ENCODE measurements at places on chromosomes 7 and 10. TPM values are rescaled to one million over a fixed set of nuclear protein-coding genes. Genes with fewer than 3 reads are reported as not detected.

DNA sequence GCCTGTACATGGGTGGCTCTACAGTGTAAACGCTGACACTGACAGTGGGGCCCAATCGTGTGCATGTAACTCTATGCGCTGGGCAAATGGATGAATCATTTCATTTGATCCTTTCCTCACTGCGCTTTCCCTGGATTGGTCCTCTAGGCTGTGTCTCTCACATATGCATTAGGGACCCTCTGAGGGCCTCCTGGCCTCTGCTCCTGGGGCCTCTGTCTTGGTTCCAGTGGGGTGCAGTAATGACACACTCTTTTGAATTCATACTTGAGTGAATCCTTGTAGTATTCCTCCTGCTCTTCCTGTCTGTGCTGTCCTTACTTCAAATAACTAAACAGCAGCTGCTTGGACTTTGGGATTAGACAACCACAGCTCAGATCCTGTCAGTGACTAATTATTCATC, 176.5 kb upstream of the ADO start:
- no peaks in the 10 kb centered on the region for H3K36me3 ChIP-seq
- no peaks in the 10 kb centered on the region for H3K4me1 ChIP-seq
- no peak overlapping the region for H3K27ac ChIP-seq
- no peak overlapping the region for H3K4me3 ChIP-seq
- no peaks in the 10 kb centered on the region for H3K27me3 ChIP-seq
- DNase-seq = no peak

DNA sequence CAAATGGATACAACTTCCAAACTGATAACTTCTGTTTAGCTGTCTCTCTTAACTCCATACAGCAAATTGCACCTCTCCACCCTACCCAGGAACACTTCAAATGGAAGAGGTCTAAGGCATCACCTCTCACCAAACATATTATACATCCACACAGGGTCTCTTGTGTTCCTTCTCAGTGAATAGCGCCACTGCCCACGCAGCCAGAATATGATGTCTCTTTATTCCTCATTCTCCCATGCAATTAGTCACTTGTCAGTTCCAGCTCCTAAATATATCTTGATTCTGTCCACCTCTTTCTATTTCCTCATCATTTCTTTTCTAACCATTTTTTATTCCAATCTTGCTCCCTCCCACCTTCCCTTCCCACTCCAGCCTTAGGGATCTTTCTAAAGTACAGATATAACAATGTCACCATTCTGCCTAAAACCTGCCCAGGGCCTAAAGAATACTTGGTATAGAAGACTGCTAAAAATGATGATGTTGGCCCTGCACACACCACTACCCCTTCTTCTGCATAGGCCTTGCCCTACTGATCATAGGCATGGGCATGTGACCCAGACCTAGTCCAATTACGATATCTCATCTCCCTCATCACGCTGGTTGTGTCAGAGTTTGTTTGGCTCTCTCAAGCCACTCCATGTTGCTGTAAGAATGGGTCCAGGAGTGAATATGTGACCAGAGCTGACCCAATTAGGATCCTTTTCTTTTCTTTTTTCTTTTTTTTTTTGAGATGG, 5.7 kb upstream of the TSPAN14 start:
- no peak overlapping the region for H3K4me3 ChIP-seq
- DNase-seq = no peak

DNA sequence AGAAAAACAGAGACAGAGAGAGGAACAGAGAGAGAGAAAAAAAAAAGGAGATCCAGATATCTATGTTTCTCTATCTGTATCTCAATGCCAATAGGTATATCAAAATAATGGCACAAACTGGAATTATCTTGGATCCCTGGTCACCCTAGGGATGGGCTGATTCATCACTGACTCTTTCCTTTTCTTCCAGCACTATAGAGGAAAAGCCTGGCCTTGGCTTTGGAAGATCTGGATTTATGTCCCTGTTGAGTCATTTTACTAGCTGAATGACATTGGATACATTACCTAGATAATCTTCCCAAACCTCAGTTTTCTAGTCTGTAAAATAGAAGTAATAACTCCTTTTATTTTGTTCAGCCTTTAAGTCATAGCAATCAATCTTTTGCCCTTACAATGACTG, 152.8 kb upstream of the GDF10 start:
- H3K4me3 ChIP-seq = no peak overlapping the region
- H3K36me3 ChIP-seq = no peaks in the 10 kb centered on the region
- no peaks in the 10 kb centered on the region for H3K4me1 ChIP-seq
- no peak overlapping the region for H3K27ac ChIP-seq
- no peaks in the 10 kb centered on the region for H3K27me3 ChIP-seq

DNA sequence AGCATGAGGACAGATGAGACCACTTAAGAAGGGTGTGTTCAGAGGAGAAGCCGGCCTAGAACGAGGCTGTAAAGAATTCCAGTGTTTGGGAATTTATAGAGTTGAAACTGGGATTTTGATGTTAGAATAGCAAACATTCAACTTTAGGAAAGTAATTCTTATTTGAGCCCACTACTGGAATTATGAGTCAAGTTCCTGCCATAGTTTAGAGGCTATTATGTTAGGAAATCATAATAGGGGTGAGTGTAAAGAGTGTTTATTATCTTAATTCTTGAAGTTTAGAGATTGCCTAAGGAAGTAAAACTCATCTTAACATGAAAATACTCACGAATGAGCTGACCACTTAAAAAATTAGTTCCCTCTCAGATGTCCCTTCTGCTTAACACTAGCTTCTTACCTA, 2.1 kb downstream of the CBLL1 start:
- H3K4me1 ChIP-seq = peaks cover 23% of the 10 kb centered on the region
- H3K27ac ChIP-seq = no peak overlapping the region
- H3K36me3 ChIP-seq = peaks cover 25% of the 10 kb centered on the region
- DNase-seq = no peak
- no peaks in the 10 kb centered on the region for H3K27me3 ChIP-seq

The EDRF1 gene
- total RNA-seq = 37.8 TPM

The PRSS37 gene
- total RNA-seq = not detected

The ZCCHC24 gene
- total RNA-seq = 17.9 TPM

DNA sequence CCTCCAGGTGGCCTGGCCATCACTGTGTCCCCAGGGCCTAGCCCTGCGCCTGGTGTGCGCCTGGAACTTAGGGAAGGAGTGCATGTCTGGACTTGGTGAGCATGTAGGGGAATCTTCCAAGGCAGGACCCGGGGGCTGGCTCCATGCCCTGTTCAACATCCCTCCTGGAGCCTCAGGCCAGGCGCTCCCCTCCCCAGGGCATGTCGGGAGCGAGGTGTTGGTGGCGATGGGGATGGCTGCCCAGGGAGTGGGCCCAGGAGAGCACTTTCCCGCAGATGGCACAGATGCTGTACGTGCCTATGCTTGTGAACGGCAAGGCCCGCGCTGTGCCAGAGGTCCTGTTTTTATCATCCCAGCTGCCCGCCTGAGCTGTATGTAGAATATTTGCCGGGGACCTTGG, 55.0 kb downstream of the CDH23 start:
- no peaks in the 10 kb centered on the region for H3K4me1 ChIP-seq
- no peak overlapping the region for H3K27ac ChIP-seq
- no peaks in the 10 kb centered on the region for H3K36me3 ChIP-seq
- H3K4me3 ChIP-seq = no peak overlapping the region

GRCh38 chr7:1741751-1742554, 71.9 kb downstream of the ELFN1 start:
- H3K27me3 ChIP-seq = no peaks in the 10 kb centered on the region
- H3K4me3 ChIP-seq = no peak overlapping the region
- H3K4me1 ChIP-seq = peaks cover 8% of the 10 kb centered on the region
- H3K36me3 ChIP-seq = no peaks in the 10 kb centered on the region

GRCh38 chr7:70856901-70857630, 274.9 kb upstream of the GALNT17 start:
- DNase-seq = peak; percentile 66
- H3K4me3 ChIP-seq = no peak overlapping the region
- no peak overlapping the region for H3K27ac ChIP-seq
- no peaks in the 10 kb centered on the region for H3K27me3 ChIP-seq

DNA sequence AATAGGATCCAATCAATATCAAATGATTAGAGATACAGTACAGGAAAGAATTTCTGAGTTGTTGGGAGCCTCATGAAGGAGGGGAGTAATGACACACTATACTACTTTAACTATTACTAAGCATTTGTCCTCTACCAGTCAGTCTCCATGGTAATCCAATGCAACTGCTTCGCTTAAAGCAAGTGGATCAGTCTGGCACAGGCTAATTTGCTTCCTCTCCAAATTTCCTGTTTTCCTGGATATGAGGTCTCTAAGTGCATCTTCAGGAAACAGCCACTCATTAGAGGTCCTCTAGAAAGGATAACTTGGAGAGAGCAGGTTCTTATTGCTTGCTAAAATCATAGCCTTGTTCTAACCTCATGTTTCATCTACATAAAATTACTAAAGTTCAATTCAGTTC, 8.4 kb upstream of the SEPTIN7 start:
- H3K4me1 ChIP-seq = peaks cover 22% of the 10 kb centered on the region
- H3K27ac ChIP-seq = peak overlapping the region; percentile 49
- H3K27me3 ChIP-seq = no peaks in the 10 kb centered on the region
- H3K4me3 ChIP-seq = no peak overlapping the region
- H3K36me3 ChIP-seq = no peaks in the 10 kb centered on the region
- peak; percentile 90 for DNase-seq

- H3K27ac ChIP-seq = no peak overlapping the region
- no peak for DNase-seq
- peaks cover 18% of the 10 kb centered on the region for H3K27me3 ChIP-seq
- H3K4me3 ChIP-seq = no peak overlapping the region
- H3K36me3 ChIP-seq = no peaks in the 10 kb centered on the region
- no peaks in the 10 kb centered on the region for H3K4me1 ChIP-seq
These were observed 12.4 kb upstream of the IGF2BP3 start for GRCh38 chr7:23482686-23483085.

DNA sequence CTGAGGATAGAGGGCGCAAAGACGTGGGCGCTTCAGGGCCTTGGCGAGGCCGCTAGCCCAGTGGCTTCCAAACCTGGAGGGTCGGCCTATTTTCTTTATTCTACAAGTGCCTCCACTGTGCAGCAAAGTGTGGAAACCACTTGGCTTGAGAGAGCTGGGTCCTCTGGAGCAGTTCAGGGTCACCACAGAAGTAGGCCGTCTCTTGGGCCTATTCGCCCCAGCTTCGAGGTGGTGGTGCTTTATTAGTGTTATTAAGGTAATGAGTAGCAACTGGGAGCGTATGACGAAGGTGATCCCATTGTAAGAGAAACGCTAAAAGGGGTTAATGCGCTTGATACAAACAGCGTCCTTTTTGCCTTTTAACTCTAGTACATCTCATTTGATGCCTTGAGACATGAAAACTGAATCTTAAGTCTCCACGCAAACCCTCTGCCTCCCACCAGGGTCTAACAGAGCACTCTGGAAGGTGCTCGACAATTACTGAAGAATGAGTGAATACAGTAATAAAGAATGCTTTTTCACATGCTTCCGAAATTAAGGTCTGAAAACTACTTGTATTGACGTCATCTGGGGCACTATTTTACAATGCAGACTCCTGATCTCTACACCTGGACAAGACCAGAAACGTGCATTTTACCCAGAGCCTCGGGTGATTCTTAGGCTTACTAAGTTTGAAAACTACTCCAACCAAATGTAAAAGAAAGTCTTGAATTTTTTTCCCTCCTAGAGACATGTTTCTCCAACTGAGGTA, 647 bp upstream of the GSAP start:
- H3K36me3 ChIP-seq = no peaks in the 10 kb centered on the region
- H3K4me3 ChIP-seq = peak overlapping the region; percentile 39
- H3K27me3 ChIP-seq = peaks cover 32% of the 10 kb centered on the region
- DNase-seq = no peak

The GATA3 gene
- total RNA-seq = 3.1 TPM

The CPA1 gene
- not detected for total RNA-seq

GRCh38 chr7:150938566-150938965, 39.6 kb downstream of the KCNH2 start:
- no peak overlapping the region for H3K27ac ChIP-seq
- peaks cover 10% of the 10 kb centered on the region for H3K4me1 ChIP-seq
- H3K4me3 ChIP-seq = no peak overlapping the region
- H3K27me3 ChIP-seq = no peaks in the 10 kb centered on the region

DNA sequence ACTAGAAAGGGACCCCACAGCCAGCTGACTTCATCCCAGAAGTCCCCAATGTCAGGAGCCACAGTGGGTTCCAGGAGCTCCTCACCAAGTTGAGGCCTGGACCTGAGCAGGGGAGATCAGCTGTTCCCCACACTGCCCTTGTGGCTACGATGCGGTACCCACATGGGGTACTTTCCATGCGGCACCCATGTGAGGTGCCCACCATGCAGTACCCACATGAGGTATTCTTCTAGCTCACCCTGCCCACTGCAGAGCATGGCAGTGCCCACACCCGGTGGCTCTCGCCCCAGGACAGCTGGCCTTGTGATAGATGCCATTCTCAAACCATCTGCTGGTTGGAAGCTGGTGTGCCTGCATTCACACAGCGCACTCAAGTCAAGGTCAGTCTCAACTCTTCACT, 136.3 kb upstream of the PDE1C start:
- H3K36me3 ChIP-seq = no peaks in the 10 kb centered on the region
- H3K4me3 ChIP-seq = no peak overlapping the region
- DNase-seq = no peak

GRCh38 chr10:69619626-69620025, 10.4 kb upstream of the FAM241B start:
- no peak overlapping the region for H3K27ac ChIP-seq
- no peak overlapping the region for H3K4me3 ChIP-seq
- no peak for DNase-seq

DNA sequence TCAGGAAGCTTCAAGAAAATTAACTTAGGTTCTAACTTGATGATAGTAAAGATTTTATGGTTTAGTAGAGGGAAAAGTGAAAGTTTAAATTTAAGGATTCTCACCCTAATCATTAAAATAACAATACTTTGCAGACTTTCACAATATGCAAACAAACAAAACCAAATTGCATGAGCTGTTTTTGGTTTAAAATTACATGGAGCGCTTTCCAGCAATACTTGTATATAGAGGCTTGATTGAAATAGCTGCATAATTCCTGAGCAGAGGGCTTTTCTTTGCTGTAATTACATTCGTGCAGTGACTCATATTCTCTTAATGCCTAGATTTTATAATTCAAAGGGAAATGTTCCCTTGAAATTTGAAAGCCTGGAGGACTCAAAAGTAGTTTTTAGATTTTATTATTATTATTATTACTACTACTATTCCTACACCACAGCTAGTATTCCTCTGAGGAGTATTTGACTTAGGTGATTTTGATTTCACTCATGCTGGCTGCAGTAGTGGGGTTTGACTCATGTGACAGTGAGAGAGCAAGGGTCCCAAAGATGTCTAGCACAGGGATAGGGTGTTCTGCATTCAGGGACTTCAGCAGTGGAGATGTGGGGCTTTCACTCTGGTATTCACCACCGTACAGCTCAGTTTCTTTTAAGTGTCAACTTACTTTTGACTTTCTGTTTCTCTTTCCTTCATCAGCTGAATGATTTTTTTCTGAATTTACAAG, 138.1 kb downstream of the ADAM22 start:
- no peaks in the 10 kb centered on the region for H3K27me3 ChIP-seq
- no peak overlapping the region for H3K4me3 ChIP-seq
- H3K36me3 ChIP-seq = no peaks in the 10 kb centered on the region
- no peaks in the 10 kb centered on the region for H3K4me1 ChIP-seq
- H3K27ac ChIP-seq = no peak overlapping the region
- no peak for DNase-seq

- H3K27ac ChIP-seq = no peak overlapping the region
- DNase-seq = no peak
- no peak overlapping the region for H3K4me3 ChIP-seq
- H3K27me3 ChIP-seq = peaks cover 67% of the 10 kb centered on the region
- no peaks in the 10 kb centered on the region for H3K36me3 ChIP-seq
- peaks cover 6% of the 10 kb centered on the region for H3K4me1 ChIP-seq
These were observed 10.1 kb downstream of the TBC1D12 start for GRCh38 chr10:94412449-94412848.

The CLIP2 gene
- total RNA-seq = 28.9 TPM

The CPA2 gene
- 0.26 TPM for total RNA-seq

GRCh38 chr7:36075561-36075960, 77.5 kb upstream of the EEPD1 start:
- H3K4me1 ChIP-seq = no peaks in the 10 kb centered on the region
- no peaks in the 10 kb centered on the region for H3K27me3 ChIP-seq
- no peaks in the 10 kb centered on the region for H3K36me3 ChIP-seq
- no peak for DNase-seq
- no peak overlapping the region for H3K27ac ChIP-seq

Data from A673 (cell line).